ENCODE measurements at places on chromosomes 2 and 18.

DNA sequence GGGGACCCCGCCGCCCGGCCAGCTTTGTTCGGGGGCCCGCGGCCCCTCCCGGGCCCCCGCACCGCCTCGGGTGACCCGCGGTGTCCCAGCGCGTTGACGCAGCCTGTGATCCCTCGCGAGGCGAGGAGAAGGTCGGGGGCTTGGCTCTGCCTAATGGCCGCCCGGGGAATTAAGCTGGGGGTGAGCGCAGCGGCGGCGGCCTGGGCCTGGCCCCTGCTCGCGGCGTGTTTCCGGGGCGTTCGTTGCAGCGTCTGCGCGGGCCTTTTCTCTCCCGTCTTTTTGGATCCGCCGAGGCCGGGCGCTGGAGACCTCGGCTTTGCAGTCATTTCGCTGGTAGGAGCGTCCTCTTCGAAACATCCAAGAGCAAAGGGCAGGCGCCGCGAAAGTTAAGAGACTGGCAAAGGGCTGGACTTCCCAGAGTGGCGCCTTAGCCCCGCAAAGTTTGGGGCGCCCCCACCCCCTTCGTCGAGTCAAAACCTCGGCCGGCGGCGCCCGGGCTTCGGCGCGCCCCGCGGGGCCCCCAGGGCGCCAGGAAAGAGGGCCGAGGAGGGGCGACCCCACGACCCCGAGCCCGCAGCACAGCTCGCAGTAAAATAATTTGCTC lies 1.3 kb downstream of the SALL3 start:
- DNase-seq = no peak

- no peak for DNase-seq
Observed at GRCh38 chr2:20357638-20358389, 7.2 kb upstream of the PUM2 start.

DNA sequence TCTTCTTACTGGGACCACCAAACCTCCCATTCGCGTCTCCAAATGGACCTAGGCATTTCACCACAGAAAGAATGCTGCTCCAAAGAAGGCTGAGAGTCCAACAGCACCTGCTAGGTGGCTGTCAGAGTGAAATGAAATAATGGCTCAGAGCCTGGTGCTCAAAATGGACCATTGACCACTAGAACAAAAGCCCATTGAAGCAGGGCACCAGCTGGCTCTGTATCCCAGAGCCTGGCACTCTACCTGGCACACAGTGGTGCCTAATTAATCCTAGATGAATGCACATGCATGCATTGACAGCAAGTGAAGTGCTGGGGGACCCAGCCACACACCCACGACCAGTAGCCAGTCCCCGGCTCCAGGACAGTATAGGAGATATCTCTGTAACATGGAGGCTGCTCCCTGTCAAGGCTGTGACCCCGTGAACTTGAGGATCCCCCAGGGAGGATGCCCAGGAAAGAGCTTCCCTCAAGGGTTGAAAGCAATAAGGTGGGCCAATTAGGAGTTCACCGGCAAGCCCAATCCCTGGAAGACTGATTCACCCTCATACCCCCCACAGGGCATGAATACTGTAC lies 261.3 kb downstream of the TNS1 start:
- no peak for DNase-seq

DNA sequence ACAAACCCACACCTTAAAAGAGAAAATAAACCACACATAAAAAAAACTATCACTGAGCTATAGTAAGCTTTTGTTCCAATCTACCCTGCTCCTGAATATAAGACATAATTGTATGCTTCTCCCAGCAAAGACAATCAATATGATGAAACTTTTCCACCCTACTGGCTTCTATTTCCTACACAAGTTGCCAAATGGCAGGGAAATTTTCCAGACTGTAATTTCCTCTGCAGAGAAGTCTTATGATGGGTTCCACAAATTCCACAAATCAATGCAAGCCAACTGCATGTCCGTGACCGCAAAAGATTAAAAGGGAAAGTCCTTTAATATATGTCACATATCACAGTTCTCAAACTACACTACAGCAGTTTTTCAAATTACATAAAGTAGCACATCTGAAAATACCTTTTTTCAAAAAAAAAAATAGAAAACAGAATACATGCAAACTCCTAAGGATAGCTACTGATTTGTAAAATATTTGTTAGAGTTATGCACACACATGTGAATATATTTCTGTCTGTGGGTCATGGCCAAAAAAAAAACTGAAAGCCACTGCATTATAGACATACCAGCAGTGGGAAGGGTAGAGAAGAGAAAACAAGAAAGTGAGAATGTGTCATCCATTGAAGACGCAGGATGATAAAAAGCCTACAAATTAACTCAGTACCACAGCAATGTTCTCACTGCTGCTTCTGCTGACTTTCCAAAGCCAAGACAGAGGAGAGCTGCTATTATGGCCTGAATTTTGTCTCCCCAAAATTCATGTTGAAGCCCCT lies 61.4 kb downstream of the RPL31 start:
- no peak for DNase-seq

DNA sequence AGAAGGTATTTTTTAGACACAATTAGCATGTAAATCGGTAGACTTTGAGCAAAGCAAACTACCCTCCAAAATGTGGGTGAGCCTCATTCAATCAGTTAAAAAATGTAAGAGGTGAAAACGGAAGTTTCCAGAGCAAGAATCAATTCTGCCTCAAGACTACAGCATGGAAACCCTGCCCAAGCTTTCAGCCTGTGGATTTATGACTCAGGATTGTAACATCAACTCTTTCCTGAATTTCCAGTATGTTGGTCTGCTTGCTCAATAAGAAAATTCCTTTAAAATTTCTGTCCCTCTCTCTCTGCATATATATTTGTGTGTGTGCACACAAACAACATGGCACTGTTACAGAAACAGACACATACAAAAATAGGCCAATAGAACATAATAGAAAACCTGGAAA lies 228.6 kb upstream of the DOK6 start:
- DNase-seq = no peak

GRCh38 chr2:50749216-50749615 lies 282.7 kb downstream of the NRXN1 start:
- DNase-seq = no peak

DNA sequence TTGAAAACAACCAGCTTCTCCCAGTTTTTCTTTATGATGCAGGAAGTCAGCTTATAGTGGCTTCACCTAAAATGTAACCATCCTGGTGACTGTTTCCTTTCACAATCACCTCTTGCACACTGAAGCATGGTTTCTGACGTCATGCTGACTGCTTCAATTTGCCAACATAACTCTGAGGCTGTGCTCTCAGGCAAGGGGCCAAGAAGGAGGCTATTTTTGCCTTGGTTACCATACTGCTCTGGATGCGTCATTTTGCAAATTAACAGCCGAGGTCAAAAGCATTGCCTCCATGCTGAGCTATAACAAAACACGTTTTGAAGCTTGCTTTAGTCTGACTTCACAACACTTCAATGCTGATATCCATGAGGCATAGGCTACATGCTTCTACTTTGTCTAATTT lies 397.8 kb downstream of the METTL4 start:
- DNase-seq = no peak

DNA sequence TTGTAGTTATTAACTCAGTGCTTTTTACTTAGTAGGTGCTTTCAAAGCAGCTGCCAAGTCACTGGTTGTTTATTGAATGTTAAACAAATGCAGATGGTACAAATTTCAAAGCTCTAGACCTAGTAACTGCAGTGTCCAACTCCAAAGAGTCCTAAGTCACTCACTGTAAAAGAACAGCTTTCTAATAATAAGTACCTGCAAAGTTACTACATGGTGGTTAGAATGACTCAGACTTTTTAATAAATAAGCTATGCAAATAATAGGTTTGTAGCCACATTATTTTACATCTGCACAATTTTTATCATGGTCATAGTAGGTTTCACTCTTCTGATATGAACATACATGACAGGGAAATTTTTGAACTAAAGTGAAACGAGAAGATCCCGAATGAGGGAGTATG lies 1620.4 kb upstream of the CELF4 start:
- DNase-seq = no peak

DNA sequence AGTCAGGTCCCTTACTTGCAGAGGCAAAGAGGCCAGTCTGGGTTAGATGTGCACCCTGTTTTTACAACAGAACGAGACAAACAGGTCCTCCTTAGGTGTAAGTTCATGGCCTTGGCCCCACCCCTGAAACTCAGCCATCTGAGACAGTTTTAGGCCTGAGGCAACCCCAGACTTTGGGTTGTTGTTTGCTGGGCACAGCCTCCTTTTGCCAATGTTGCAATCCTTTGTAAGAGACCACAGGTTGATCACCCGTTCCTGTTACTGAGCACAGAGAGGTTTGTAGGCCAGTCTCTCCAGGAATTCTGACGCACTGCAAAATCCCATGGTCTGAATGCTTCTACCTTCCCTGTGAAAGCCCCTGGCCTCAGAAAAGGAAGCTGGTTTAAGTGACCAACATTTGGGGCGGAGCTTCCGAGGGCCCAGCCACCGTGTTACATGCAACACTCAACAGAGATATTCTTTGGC lies 15.5 kb upstream of the IL1RN start:
- DNase-seq = no peak

DNA sequence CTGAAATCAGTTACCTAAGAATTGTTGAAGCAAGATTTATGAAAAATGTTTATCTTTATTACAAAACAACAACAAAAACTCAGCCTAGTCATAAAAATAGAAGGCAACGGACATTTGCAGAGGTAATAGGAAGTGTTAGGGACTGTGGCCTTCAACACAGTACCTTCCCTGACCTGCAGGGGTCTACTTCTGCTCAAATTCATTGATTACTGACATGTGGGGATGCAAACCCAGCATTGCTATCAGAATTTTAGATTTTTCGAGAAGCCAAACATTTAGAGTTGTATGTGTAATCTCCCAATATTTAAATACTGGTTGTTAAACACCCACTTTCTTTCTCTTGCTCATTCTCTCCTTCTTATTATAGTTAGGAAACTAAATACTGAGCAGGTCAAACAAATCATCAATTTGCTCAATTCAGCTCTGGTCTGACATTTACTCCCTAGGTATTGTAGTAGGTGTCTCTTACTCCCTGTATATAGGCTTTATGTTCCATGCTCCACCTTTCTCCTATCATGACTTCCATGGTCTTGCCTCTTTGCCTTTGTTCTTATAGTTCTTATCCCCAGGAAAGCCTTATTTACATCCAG lies 198.5 kb downstream of the UBE2E3 start:
- DNase-seq = no peak

- DNase-seq = no peak
Observed at GRCh38 chr2:65754219-65754618, 321.8 kb upstream of the SPRED2 start.

DNA sequence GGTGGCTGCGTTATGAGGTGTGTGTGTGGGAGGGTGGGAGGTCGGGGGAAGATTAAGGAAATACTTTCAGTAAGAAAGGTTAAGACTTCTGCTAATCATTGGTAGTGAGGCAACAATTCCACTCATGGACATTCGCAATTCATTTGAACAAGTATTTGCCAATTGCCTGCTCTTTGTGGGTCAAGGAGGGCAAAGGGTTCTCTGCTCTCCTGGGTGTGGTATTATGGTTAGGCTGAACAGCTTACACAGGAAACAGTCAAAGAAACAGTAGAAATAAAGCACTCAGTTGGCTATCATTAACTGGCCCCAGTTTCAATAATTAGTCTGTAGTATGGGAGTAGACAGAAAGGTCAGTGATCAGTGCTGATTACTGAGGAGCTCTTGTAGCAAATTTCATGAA lies 357.0 kb upstream of the FANCL start:
- no peak for DNase-seq

GRCh38 chr2:158142568-158143332 lies 41.1 kb downstream of the UPP2 start:
- DNase-seq = no peak

DNA sequence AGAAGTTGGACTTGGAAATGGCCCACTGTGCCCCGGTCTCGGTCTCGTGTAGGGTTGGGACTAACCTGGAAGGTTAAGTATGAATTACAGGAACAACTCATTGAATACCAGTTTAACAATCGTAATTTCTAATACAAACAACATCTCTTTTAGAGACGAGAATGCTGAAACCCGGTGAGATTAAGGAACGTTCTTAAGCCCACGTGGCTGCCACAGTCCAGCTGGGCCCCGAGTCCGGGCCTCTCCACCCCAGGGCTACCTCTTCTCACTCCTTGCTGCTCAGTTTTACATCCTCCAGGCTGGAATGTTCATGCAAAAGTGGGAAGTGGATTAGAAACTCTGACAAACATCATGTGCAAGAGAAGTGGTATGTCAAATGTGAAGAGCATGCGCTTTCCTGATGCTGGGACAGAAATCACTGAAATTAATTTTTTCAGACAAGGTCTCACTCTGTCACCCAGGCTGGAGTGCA lies 29.4 kb downstream of the NGEF start:
- DNase-seq = no peak

- DNase-seq = no peak
Observed at GRCh38 chr18:64090876-64091275, 58.0 kb downstream of the LINC00305 start.

- DNase-seq = peak; percentile 11
Observed at GRCh38 chr2:40218679-40219078, 233.2 kb downstream of the SLC8A1 start.

DNA sequence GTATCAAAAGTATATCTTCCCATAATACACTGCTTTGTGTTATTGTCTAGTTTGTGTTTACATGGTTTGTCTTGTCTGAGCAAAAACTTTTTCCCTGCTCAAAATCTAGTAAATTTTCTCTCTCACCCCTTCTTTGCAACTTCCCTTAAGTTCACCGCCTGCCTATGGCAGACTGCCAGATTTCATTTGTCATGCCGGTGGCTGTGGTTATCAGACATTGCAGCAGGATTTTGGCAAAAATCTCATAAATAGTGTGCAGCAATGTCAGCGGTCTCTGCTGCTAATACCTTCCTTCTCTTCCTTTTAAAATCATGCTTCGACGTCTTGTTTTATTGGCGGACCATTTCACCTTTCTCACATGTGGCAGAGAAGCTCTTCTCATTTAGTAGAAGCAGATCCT lies 45.6 kb upstream of the TMEM178A start:
- DNase-seq = peak; percentile 28

- peak; percentile 27 for DNase-seq
Observed at GRCh38 chr2:43024515-43025011, 201.8 kb downstream of the ZFP36L2 start.

- DNase-seq = no peak
Observed at GRCh38 chr2:199471443-199472057, 13.8 kb upstream of the SATB2 start.

DNA sequence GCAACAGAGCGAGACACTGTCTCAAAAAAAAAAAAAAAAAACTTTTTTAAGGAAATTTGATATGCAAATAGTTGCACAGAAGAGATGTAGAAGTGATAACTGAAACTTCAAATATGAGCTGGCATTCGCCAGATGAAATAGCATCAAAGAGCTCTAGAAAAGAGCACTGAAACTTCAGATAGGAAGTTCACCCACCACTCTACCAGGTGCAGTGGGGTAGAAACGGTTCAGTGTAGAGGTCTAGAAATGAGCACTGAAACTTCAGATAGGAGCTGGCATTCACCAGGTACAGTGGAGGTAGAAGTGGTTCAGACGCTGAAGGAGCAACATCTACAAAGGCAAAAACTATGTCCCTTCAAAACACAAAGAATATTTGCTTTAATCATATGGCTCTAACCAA lies 9.0 kb upstream of the ONECUT2 start:
- no peak for DNase-seq

- DNase-seq = no peak
Observed at GRCh38 chr2:217103752-217104545, 244.1 kb upstream of the TNP1 start.

GRCh38 chr18:48127606-48128005 lies 197.1 kb upstream of the SMAD2 start:
- DNase-seq = no peak

- no peak for DNase-seq
Observed at GRCh38 chr2:167555098-167555720, 666.9 kb downstream of the XIRP2 start.
